ENCODE measurements at places on chromosomes 2 and 18.

- no peak for DNase-seq
Observed at GRCh38 chr18:3528231-3528630, 78.3 kb downstream of the TGIF1 start.

DNA sequence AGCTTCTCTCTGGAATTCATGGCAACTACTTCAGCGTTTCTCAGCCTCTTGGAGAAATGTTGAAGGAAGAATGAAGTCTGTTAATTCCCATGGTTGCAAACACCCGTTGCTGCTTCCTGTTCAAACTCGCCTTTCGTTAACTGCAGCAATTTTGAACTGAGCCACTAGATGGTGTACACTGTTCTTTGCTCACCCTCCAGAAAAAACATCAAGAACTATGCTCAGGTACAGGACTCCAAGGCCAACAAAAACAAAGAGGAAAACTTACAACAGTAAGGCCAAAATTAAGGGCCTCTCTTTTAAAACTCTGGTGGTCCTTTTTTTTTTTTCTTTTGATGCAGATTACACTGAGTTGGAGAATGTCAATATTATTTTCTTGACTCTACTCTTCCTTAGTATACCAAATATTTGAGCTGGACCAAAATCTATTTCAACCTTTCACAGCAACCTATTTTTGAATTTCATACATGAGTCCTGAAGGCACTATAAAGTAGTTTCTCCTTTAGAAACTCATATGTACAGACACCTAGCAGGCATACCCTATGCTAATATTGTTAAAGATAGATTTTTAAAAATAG is 58.2 kb downstream of the KLHL14 start:
- peak; percentile 21 for DNase-seq

GRCh38 chr2:42050010-42050702 is 2.3 kb downstream of the PKDCC start:
- no peak for DNase-seq

- no peak for DNase-seq
Observed at GRCh38 chr2:240812721-240813120, 7.3 kb downstream of the KIF1A start.

DNA sequence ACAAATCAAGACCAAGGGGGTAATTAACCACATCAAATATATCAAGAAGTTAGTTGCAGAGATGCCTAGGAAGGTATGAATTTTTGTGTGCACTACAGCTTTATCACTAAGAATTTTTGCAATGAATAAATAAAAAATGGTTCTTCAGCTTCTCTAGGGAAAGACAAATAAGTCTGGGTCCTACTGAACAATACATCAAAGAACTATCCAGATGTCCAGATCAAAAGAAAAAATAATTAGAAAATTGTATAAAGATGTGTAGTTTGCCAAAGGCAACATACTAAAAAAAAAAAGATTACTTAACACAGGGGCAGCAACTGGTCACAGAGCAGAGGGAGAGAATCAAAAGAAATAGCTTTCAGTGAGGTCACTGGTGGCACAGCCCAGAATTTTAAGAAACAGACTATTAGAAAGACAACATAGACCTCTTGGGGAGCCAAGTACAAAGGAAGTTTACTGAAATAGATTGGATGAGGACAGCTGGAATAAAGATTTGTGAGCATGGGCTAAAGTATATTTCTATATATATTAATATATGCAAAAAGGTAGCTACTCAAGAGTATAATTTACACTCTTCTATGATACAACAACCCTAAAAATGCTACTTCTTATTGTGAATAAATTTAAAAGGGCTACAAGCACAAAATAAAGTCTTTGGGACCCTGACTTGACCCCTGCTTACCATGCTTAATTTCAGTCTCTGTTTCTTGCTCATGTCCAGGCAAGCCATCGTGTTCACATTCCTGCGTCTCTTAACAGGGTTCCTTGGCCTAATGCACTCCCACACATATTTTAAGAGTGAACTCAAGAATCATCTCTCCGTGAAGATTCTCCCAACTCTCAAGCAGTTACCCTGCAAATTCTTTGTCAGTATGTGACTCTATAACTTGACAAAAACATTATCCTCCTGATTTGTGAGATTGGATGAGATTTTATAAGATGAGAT is 99.0 kb upstream of the GRB14 start:
- no peak for DNase-seq

- DNase-seq, result no peak
Observed at GRCh38 chr18:79940814-79941472, 10.5 kb downstream of the SLC66A2 start.

GRCh38 chr2:7023542-7023941 is 106.3 kb downstream of the RNF144A start:
- DNase-seq, result no peak

- no peak for DNase-seq
Observed at GRCh38 chr18:58013241-58014211, 30.5 kb upstream of the NEDD4L start.

DNA sequence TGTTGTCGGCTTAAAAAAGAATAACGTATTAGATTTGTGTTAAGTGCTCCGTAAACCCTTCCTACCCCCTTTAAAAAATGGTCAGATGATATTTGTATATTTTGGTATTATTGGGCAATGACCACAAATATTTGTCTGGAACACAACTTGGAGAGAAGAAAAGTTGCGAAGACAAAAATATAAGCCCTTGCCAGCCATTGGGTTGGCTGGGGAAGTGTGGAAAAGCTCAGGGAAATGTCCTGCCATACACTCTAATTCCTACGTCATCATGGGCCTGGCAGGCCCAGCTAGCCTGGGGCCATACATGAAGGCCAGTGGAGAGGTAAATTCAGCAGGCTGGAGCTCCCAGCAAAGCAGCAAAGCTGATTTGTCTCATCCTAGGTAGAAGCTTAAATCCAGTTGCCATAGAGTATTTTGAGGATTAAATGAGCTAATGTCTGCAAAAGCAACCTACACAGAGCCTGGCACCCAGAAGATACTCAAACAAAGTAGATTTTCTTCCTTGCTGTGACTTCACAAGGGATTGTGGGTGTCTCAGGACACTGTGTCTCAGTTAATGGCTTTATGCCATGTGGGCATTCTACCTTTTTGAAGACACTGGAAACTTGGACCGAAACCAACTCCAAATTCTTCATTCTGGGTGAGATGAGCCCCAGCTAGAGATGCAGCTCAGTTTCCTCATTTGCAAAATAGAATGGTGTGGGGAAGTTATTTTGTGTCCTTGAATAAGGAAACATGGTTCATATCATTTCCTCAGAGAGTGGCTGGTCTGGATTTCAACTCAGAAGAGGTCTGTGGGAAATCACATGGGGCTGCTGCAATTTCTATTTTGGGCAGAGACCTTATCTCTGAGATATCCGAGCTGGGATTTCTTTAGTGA is 87.9 kb upstream of the MAP4K3 start:
- DNase-seq, result no peak

GRCh38 chr2:160365716-160366367 is 127.8 kb downstream of the RBMS1 start:
- DNase-seq, result no peak

GRCh38 chr2:70160545-70160944 is 30.3 kb downstream of the C2orf42 start:
- DNase-seq, result no peak

- no peak for DNase-seq
Observed at GRCh38 chr2:225526760-225527390, 127.4 kb downstream of the NYAP2 start.

DNA sequence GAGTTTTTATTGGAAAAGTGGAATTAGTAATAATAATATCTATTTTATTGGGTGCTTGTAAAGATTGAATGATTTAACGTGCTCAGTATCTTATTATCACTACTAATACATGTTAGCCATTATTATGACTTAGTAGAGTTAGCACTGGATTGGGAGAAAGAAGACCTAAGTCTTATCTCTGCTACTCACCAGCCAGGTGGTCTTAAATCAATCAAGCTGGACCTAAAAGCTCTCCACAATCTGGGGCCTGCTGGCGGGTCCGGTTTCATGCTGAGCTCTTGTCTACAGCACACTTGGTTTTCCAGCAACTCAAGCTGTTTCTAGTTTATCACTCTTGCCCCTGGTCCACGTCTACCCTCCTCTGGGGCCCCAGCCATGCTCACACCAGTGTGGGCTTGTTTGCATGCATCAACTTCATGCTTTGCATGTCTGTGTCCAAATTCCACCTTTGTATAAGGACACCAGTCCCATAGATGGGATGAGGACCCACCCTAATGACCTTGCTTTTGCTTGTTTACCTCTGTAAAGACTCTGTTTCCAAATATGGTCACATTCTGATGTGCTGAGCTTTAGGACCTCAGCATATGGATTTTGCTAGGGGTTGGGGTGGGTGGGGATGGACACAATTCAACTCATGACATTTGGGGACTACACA is 363.1 kb downstream of the LPIN1 start:
- no peak for DNase-seq

- DNase-seq, result no peak
Observed at GRCh38 chr2:43890855-43891254, 52.1 kb downstream of the ABCG8 start.

- DNase-seq, result no peak
Observed at GRCh38 chr2:174327841-174328113, 7.0 kb upstream of the SP9 start.

DNA sequence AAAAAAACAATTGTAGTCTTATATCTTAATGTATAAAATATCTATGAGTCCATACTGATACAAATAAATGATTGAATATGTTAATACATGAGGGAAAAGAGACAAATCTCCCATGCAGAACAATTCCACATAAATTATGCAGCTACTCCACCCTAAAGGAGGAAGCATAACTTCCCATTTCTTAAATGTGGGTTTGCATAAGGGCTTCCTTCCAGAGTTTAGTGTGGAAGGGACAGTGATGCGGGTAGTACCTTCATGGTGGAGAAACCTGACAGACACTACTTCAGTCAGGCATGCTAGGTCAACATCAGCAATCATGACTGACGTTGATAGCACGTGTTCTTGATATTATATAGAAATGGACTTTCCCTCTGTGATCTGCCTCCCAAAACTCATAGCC is 146.9 kb upstream of the STON1 start:
- DNase-seq, result no peak

- DNase-seq, result no peak
Observed at GRCh38 chr2:197045115-197045514, 118.6 kb upstream of the PGAP1 start.

DNA sequence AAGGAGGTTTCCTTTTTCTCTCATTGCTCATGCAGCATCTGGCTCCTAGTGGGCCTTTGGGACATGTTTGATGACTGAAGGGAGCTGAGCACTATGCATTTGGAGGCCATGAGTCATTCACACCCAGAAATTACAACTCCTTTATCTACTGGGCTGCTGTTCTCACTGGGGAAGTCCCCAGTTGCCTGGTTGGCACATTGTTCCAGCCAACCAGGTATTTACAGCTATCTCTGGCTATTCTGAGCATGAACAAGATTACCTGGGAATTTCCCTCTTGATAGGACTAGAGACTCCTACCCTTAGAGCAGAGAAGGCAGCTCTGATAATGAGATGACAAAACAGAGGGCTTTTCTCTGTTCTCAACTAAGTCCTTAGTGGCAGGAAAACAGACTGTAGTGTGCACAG is 206.5 kb downstream of the SETBP1 start:
- no peak for DNase-seq

DNA sequence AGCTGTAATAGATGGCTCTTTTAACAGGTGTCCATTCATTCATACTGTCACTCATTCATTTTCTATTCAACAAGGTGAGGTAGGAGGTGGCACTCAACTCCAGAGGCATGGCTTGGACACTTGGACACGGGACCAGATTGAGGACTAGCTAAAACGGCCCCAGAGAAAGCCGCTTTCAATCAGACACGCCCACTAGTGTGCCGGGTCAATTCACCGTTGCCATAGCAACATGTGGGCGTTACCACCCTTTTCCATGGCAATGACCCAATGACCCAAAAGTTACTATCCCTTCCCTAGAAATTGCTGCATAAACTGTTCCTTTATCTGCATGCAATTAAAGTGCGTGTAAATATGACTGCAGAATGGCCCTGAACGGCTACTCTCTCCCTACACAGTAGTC is 49.2 kb upstream of the LGALSL start:
- no peak for DNase-seq

- DNase-seq, result no peak
Observed at GRCh38 chr2:133569286-133569830, 1.1 kb upstream of the NCKAP5 start.

GRCh38 chr18:70494524-70494923 is 205.7 kb downstream of the SOCS6 start:
- no peak for DNase-seq

GRCh38 chr18:4232656-4233055 is 222.5 kb downstream of the DLGAP1 start:
- DNase-seq, result no peak

- no peak for DNase-seq
Observed at GRCh38 chr2:2840681-2841300, 509.7 kb upstream of the MYT1L start.

- DNase-seq, result no peak
Observed at GRCh38 chr2:240565333-240566202, 2.7 kb upstream of the RNPEPL1 start.

DNA sequence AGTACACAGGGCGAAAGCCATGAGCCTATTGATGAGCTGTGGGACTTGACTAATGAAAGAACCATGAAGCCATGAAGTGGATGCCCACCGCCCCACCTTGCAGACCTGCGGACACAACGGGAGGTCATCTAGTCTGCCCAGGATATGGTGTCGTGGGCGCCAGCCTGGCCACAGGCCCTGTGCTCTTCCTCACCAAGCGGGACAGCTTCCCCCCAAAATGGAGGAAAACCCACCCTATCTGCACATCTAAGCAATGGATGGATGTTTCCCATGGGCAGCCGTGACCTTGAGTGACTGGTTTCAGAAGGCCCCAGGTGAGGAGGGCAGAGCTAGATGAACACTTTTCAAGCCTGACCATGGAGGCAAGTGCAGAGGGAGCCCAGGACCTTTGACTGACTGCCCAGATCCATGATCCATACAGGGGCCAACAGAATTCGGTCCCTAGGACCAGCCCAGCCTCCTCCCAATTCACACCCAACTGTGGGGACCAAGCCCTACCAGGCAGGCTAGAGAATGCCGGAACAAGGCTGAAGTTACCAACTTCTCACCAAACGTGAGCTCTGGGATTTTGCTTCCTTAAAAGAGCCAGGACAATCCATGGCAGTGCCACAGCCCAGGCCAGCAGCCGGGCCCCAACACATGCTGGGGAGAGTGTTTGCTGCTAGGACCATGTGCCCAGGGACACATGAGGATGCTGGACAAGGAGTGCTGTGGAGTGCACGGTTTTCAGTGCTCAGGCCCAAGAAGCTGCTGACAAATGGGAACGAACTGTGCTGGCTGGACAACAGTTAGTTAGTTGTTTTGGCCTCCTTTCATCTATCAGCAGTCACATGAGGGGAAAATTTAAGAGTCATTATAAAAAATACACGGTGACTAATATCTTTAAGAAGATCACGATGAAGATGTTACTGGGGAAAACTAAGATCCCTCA is 249.4 kb downstream of the HDAC4 start:
- no peak for DNase-seq

GRCh38 chr2:69734035-69734611 is 7.8 kb upstream of the ANXA4 start:
- no peak for DNase-seq

- no peak for DNase-seq
Observed at GRCh38 chr2:241842067-241842415, 16.7 kb downstream of the PDCD1 start.

GRCh38 chr2:168300460-168300859 is 53.1 kb upstream of the STK39 start:
- no peak for DNase-seq

Data from D721Med (cell line).